ENCODE measurements at places on chromosomes 11 and 22. TPM values are rescaled to one million over a fixed set of nuclear protein-coding genes. Genes with fewer than 3 reads are reported as not detected.

Gene AMPD3
- 18.2 TPM for polyA plus RNA-seq

Gene RASSF7
- polyA plus RNA-seq = 38.4 TPM

Gene DDTL
- 0.32 TPM for polyA plus RNA-seq

Gene SOX6
- not detected for polyA plus RNA-seq

Gene ANKK1
- not detected for polyA plus RNA-seq

Gene KRTAP5-2
- not detected for polyA plus RNA-seq

GRCh38 chr11:57354699-57355098, 16.5 kb downstream of the P2RX3 start:
- no peak for DNase-seq

DNA sequence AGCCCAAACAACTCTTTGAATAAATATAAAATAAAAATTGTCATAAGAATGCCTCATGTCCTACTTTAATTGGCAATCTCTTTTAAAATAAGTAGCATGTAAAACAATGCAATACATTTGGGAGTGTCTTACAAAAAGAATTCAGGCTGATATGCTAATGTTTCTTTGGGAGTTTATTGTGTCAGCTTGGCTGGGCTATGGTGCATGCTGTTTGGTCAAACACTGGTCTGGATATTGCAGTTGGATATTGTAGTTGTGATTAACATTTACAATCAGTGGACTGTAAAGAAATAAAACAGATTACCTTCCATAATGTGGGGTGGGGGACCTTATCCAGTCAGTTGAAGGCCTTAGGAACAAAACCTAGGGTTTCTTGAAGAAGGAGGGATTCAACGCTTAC, 37.0 kb upstream of the B3GAT1 start:
- no peak for DNase-seq

DNA sequence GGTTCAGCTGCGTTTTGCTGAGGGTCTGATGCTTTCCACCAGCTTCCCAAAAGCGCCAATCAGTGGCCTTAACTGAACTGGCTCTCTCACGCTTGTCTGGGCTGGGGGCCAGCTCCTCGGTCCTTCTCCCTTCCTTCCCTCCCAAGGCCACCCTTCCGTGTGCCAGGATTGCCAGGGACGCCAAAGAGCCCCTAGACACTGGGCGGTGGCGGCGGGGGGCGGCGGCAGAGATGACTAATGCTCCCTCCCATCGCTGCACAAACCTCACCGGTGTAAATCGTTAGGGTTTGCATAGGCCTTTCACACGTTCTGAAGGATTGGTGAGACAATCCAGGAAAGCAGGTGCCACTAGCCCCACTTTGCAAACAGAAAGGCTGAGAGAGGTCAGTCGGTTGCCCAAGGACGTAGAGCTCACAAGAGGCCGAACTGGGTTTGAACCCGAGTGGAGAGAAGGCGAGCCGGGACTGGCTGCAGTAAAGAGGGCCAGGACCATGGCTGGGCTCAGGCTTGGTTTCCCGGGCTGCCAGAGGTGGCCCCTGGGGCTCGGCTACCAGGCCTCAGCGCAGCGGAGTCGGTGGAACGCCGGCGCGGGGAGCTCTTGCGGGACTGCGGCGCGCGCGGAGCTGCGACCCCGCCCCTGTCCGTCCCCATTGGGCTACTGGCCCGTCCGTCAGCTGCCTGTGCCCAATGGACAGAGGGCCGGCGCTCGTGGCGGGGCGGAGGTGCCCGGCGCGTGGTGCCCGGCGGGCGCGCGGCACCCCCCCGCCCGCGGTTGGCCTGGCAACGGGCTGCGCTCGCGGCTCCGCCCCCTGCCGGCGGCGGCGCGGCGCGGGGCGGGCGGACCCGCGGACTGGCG, 589 bp upstream of the GNAZ start:
- peak; percentile 89 for DNase-seq

DNA sequence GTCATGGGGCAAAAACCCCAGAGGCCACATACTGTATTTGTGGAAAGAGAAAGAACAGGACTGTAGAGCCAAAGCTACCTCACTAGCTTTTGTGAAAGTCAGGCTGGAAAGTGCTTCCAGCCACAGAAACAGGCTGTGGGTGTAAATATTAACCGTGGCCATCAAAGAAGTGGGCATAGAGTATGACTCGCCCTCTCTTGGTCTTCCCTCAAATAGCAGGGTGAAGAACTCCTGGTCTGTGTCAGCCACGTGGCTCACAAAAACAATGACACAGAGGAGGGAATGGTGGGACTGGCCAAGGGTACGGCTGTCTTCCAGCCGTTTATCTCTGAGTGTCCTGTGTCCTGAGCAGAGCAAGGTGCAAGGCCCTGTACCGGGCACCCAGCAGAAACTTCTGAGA, 37.6 kb upstream of the UBASH3B start:
- DNase-seq = no peak

- no peak for DNase-seq
Observed at GRCh38 chr11:37613031-37613430, 1015.0 kb upstream of the RAG2 start.

GRCh38 chr11:6646918-6647679, 8.5 kb downstream of the DCHS1 start:
- no peak for DNase-seq

DNA sequence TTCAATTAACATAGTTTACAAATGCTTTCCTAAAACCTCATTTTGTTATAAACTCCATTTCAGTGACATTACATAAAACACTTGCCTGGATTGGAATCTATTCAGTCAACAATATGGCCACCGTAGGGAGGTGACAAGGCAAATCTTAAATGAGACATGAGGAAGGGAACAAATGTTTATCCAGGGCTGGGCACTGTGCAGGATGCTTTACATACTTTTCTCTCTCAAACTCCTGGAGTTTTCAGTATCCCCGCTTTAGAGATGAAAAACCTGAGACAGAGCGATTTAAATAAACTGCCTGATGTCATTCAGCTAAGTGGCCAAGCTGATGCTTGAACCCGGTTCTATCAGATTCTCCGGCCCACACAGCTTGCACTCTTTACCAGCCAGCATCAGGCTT, 259.9 kb downstream of the CADM1 start:
- no peak for DNase-seq

GRCh38 chr11:27672836-27673464, 27.3 kb downstream of the BDNF start:
- no peak for DNase-seq
